Activated T-helper 1 cell treated with anti-CD3 and anti-CD28 coated beads, Interleukin-12 subunit alpha, Interleukin-12 subunit beta, Interleukin-2, Interleukin-4 antibody, amounts not matched to agents 30 ng/mL and 10 ng/mL and 1 ng/mL, durations not matched to agents 14 hours and 24 hours and 36 hours (primary cell): ENCODE measurements at places on chromosomes 3 and 15. TPM values are rescaled to one million over a fixed set of nuclear protein-coding genes. Genes with fewer than 3 reads are reported as not detected.

The PRSS50 gene
- not detected in 2 replicates for total RNA-seq

The TRIM59 gene
- total RNA-seq: 33.1 and 33.2 TPM in 2 replicates

The TMIE gene
- 0.34 TPM in 1 of 2 replicates, not detected in the other for total RNA-seq

The WDR49 gene
- not detected in 2 replicates for total RNA-seq

The ZKSCAN7 gene
- total RNA-seq: 0.73 and 0.80 TPM in 2 replicates

The DPPA2 gene
- total RNA-seq: not detected in 2 replicates
